Neuronal stem cell (in vitro differentiated cells): ENCODE measurements at places on chromosomes 16 and 17.

DNA sequence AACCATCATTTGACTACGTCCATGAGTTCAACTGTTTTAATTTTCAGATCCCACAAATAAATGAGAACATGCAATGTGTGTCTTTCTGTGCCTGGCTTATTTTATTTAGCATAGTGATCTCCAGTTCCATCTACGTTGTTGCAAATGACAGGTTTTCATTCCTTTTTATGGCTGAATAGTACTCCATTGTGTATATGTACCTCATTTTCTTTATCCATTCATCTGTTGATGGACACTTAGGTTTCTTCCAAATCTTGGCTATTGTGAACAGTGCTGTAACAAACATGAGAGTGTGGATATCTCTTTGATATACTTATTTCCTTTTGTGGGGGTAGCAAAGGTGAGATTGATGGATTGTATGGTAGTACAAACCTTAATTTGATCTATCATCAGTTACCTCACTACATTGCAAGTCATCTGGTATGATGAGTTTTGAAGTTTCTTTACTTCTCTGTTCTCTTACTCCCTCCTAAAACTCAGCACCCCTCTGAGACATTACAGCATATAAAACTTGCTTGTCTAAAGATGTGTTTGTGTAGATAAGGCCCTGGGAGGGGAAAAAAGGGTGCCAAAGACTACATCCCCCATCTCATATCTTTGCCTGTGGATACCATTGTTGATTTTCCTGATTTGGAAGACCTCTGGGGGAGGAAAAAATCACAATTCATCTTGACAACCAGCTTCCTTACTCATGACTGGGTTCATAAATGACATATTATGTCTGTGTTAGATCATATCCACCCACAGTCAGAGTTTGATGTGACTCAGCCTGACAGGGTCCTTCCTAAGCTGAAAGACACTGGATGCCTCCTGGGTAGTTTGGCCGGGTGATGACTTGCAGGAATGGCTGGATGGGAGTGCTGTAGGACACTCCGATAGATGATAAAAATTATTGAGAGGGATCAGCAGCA is 47.6 kb downstream of the ABCA9 start:
- DNase-seq: no peak

DNA sequence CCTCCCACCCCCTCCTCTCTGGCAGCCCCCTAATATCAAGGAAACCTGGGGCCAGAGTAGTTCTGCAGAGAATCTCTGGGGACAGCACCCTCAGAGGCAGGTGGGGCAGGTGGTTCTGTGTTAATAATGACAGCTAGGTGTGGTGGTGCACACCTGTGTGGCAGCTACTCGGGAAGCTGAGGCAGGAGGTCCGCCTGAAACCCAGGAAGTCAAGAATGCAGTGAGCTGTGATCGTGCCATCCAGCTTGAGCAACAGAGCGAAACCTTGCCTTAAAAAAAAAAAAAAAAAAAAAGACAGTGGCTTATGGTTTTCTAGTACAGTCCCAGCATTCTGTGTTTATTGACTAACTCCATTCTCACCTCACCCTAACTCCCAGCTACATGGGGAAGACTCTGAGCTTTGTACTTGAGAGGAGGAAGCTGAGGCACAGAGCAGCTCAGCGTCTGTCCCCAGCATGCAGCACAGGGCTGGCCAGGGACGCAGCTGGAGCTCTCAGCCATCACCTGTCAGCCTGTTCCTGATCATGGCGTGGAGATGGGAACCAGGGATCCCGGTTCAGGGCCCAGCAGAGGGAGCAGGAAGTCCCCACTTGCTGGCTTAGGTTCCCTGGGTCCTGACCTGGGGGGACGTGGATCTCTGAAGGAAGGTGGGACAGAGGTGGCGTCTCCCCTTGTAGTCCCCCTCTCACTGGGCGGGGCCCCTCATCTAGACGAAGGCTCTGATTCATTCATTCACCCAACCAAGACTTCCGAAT is 6.1 kb downstream of the DBNDD1 start:
- no peak for DNase-seq

- DNase-seq: no peak
These were observed 48.7 kb upstream of the GINS3 start for GRCh38 chr16:58343562-58343961.

- no peak for DNase-seq
These were observed 163.4 kb downstream of the ZFHX3 start for GRCh38 chr16:72884573-72884972.

DNA sequence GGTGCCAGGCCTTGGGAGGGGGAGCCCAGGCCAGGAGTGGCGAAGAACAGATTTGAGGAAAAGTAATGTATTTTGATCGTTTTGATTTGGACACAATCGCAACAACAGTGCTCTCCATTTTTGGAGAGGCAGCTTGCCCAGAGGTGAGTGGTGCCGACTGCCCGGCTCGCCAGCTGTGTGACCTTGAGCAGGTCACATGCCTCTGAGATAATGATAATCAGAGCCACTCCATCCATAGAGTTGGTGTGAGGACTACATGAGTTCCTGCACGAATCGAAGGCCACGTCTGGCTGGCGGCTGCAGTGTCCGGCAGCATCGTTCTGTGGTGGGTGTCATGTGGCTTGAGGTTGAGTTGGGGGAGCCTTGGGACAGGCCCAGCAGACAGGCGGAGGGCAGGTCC is 20.7 kb downstream of the LLGL2 start:
- DNase-seq: no peak

DNA sequence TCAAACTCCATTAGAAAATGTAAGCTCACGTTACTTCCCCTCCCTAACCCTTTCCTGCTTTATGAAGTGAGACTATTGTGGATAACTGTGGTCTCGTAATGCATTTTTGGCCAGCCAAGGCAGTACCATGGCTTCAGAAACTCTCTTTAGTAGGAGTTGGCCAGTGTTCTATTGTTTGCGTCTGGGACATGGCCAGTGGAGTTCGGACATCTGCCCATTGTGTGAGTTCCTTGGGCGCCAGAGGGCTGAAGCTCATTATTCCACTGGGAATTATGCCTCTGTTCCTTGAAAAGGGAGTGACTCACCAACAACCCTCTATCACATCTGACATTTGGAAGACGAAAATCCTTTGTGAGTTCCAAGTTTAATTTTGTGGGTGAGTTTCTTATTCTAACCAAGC is 319.5 kb upstream of the SOX9 start:
- DNase-seq: no peak

- no peak for DNase-seq
These were observed 93.0 kb downstream of the SEC14L1 start for GRCh38 chr17:77233635-77234334.

- no peak for DNase-seq
These were observed 2.0 kb downstream of the FASN start for GRCh38 chr17:82095777-82096708.

DNA sequence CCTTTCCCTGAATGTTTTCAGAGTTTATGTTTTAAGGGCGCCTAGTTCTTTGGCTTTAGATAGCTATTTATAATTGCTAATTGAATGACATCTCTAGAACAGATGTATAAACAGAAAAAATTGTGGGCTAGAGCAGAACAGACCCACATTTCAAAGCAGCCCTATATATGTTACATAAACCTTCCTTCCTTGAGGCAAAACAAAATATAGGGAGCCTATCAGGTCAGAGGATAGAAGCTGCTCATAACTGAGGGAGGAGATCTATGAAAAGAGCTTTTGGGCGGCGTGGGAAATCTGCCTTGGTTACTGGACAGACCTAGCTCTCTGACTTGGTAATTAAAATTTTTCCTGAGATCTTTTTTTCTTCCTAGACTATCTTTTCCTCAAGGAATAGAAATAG is 68.4 kb downstream of the SPAG9 start:
- DNase-seq: no peak

- no peak for DNase-seq
These were observed 18.9 kb upstream of the ELAC2 start for GRCh38 chr17:13036751-13037150.

DNA sequence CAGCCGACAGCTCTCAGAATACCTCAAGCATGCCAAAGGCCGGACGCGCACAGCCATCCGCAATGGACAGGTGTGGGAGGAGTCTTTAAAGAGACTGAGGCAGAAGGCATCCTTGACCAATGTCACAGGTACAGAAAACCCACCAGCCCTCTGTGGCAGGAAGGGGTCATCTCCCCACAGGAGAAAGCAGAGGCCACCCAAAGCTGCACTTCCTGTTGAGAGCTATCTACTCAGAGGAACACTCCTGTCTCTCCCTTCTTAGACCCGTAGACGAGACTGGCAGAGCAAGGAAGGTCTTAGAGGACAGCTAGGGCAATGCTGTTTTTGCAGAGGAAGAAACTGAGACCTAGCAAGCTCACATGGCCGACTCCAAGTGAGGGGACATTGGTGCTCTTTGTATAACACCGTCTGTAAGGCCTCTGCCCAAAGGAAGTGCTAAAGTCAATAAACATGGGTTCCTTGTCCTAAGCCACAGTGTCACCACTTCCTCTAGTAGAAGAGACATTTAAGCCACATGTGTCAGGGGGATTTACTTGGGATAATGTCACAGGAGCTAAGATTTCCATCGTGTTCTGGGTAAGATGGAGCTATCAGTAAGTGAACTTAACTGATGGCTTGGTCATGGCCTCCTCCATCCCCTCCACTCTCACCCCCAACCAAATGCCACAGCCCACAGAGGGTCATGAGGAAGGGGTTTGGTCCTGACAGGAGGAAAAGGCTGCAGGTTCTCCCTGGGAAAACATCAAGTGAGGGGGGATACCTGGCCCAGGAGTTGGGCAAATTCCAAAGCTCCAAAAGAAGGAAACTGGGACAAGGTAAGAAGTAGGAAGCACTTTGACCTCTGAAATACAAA is 9.4 kb downstream of the LPO start:
- no peak for DNase-seq

GRCh38 chr17:8960325-8961140 is 5.0 kb downstream of the PIK3R5 start:
- no peak for DNase-seq

DNA sequence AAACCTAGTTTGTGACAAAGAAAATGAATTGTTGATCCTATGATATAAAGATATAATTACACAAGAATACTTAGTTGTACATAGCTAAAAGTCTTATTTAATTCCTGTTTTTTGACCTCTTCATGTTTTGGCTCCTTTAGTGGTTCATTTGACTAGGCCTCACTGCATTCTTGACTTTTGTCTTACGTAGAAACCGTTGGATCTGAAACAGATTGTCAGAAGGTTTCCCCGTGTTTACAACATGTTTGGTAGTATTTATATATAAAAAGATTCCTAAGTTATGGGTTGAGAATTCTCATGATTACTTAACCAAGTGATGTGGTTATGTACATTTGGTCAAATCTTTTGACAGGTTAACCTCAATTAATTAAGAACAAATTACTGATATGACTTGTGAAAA is 162.8 kb downstream of the BCAS3 start:
- no peak for DNase-seq

- no peak for DNase-seq
These were observed 102.9 kb upstream of the NPEPPS start for GRCh38 chr17:47427985-47428384.

GRCh38 chr16:87127061-87127765 is 190.0 kb downstream of the C16orf95 start:
- DNase-seq: no peak

GRCh38 chr16:77322757-77323156 is 112.1 kb downstream of the ADAMTS18 start:
- no peak for DNase-seq

DNA sequence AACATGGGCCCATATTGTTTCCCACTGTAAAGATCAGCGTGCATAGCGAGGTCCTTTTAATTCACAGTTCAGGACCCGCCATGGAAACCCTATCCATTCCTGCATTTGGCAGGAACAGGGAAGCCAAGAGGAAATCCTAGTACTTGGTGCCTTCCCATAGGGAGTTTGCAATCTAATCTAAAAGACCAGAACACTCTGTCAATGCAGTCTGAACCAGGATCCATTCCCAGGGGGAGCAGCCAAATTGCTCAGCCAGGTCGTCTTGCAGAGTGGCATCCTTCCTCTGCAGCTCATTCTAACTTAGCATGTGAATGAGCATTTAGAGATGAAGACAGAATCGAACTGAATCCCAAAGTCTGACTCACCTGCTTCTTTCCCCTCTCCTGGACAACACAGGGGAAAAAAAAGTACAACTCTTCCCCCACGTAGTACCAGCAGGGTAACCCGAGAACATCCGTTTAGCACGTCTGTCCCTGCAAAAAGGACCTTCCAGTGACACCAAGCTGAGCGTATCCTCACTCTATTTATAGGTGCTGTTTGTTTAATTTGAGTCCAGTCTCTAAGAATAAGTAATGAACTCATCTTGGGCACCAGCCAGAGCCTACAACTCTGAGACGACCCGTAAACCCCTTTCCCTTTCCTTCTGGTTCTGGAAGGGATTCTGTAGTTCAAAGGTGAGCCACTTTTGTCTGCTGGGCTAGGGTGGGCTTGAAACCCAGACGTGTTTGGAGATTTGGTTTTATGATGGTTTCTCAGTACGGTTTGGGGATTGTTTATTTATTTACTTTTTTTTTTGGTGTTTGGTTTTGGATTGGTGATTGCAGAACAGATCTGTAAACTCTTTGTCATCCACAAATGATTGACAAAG is 74.5 kb downstream of the ERCC4 start:
- DNase-seq: no peak

- DNase-seq: no peak
These were observed 164.4 kb upstream of the ZNF267 start for GRCh38 chr16:31709181-31709580.

DNA sequence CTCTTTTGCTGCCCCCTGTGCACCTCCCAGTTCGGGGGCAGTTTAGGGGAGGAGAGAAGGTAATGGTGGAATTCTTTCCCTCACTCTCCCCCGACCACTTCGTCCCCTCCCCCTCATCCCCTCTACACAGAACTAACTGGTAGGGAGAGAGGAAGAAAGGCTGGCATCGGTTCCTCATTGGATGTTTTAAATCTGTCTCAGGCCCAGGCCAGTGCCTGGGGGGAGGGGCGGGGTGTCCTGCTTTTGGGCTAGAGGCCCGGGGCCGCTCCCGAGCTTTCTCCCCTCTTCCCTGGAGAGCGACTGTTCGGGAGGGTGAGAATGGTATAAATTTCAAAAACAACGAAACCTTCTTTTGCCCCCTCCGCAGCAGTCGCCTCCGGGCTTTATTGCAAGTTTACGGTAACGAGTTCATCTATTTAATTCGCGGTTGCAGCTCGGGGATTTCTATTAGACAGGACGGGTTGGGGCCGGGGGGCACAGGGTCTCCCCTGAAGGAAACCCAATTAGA is at the start of gene PRAC2:
Gene PRAC2 (plus strand): TSS at position 271 of the 508 bp plus-strand sequence. CDS start 1,226 bp downstream, outside the sequence.
- DNase-seq: no peak

DNA sequence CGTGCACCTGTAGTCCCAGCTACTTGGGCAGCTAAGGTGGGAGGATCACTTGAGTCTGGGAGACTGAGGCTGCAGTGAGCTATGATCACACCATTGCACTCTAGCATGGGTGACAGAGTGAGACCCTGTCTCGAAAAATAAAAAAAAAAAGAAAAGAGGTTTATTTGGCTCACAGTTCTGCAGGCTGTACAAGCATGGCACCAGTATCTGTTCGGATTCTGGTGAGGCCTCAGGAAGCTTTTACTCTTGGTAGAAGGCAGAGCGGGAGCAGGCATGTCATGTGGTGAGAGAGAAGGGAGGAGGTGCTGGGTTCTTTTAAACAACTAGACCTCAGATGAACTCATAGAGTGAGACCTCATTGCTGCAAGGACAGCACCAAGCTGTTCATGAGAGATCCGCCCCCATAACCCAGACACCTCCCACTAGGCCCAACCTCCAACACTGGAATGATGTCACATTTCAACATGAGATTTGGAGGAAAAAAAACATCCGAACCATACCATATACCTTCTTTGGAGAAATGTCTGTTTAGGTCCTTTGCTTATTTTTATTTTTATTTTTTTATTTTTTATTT is 10.3 kb upstream of the RMI2 start:
- DNase-seq: no peak
